ENCODE measurements at places on chromosomes 13 and 19.

DNA sequence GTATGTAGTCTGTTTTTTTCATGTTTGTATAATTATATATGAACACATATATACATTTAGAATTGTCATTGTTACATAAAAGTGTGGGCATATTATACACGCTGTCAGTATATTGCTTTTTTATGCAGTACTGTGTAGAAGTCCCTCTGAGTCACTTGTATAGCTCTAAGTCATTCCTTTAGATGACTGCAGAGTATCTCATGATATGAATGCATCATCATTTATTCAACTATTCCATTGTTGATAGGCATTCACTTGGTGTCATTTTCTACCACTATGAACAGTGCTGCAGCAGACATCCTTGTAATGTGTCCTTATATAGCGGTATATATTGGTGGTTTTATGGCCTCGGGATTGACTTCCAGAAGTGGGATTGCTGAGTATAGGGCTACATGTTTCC, 15.3 kb downstream of the RFXAP start:
- no peak for DNase-seq

- DNase-seq: no peak
These were observed 6.8 kb downstream of the LILRA1 start for GRCh38 chr19:54600212-54600611.

DNA sequence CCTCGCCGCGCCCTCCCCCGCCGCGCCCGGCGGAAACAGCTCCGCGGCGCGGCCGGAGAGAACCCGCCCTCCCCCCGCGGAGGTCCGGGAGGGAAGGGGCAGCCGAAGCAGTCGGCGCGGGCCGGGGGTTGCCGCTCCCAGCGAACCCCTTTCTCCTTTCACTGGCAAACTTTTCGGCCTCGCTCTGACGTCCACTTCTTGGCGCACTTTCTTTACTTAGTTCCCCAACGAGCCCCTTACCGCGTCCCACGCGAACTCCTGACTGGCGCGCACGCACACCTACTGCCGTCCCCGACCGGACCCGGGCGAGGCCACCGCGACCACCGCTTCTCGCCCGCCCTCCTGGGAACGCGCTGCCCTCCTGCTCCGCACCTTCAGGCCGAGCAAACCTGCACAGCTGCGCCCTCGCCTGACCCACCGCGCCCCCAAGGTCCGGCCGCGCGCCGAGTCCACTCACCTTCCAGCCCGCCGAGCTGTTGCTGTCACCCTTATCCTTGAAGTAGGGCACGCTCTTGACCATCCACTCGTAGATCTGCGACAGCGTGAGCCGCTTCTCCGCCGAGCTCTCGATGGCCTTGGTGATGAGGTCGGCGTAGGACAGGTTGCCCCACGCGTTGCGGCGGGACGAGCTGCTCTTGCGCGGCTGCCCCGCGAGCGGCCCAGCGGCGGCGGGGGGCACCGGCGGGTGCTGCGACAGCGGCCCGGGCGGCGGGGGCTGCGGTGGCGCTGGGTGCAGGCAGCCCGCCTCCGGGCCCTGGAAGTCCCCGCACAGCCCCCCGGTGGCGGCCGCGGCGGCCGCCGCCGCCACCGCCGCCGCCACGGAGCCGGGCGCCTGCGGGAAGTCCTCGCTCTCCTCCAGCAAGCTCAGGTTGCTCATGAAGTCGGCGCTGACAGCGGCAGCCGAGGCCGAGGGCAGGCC, 1.1 kb downstream of the FOXO1 start:
- no peak for DNase-seq

DNA sequence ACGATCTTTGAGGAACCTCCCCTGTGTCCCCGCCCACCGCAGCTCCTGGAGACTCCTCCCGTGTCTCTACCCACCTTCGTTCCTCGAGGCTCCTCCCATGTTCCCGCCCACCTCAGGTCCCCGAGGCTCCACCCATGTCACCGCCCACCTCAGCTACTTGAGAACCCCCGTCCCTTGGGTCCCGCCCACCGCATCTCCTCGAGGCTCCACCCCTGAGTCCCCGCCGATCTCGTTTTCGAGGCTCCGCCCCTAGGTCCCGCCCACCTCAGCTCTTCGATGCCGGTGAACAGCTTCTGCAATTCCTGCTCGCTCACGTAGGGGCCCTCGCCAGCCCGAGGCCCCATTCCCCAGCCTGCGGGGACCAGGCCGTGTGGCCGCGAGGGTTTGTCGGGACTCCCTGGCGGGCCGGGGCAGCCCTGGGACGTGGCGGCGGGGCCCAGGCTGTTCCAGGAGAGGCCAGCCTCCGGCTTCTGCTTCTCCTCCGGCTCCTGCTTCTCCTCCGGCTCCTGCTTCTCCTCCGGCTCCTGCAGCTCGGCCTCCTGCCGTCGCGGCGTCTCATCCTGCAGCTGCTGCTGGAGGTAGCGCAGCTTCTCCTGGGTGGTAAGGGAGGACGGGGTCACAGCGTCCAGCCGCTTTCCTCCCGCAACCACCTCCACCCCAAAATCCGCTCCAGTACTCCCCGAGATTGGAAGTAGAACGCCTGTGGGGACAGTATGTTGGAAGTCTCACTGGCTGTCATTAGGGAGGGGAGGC, 16.7 kb downstream of the TSKS start:
- DNase-seq: no peak

DNA sequence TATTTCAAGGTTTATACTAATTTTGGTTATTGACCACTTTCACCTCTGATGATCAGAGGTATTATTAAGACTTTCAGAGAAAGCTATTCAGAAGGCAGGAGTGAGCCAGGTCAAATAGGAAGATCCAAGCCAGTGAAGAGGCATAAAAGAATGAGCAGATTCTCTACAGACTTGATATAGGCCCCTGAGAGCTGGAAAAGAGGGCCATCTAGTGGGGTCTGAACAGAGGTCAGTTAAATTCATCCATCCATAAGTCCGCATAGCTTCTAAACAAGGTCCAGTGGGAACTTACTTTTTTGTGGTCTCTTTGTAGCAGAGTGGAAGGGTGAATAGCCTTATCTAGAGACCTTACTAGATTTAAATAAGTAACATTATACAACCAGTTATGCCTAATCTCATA, 126.6 kb upstream of the UFM1 start:
- DNase-seq: peak; percentile 6

GRCh38 chr19:17324357-17325114, 10.1 kb downstream of the ANO8 start:
- no peak for DNase-seq

- DNase-seq: no peak
These were observed 356.6 kb downstream of the FOXO1 start for GRCh38 chr13:40309881-40310280.

DNA sequence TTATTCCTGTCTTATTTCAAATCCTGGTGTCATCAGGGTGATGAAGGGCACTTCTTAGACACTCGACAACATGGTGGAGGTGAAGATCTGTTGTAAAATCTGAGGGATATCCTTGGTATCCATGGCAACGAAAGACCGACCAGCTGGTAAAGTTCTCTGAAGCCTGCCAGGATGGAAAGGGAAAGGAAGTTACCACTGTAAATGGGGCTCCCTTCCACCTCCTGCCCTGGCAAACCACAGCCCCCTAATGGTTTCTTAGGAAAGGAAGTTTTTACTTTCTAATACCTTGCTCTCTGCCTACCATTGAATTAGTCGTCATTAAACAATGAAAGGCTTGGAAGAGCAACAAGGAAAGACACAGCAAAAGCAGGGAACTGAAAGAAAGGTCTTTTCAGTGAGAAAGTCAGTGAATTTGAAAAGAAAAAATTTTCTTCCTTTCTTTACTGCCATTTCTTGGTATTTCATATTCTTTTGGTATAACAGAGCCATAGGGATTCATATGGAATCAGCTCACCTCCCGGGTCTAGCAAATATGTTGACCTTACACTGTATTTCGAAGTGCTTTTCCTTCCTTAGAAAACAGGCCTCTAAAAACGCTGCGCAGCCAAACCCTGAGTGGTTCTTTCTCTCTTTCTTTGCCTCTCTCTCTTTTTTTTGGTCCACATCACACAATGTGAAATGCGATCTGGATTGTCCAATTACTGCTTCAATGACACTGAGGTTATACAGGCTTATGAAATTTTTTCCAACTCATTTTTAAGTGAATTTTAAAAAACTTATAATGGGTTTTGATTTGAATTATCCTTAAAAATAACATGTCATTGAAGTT, 111.0 kb downstream of the RGCC start:
- no peak for DNase-seq

DNA sequence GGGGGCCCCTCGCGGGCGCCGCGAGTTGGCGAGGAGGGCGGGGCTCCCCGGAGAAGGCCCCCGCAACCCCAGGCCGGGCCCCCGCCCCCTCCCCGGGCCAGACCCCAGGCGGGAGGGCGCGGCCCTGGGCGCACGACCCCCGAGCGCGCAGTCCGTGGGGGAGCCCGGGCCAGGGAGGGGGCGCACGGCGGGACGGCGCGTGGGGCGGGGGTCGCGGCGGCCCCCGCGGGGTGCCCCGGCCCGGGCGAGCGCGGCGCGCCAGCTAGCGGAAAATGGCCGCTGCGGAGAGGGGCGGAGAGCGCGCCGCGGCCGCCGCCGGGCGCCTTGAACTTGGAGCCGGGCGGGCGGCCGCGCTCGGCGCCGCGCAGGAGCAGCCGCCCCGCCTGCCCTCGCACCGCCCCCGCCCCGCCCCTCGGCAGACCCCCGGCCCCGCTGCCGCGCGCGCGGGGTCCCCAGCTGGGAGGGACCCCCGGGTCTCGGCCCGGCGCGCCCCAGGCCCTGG, 6.4 kb upstream of the NFIC start:
- no peak for DNase-seq

- DNase-seq: no peak
These were observed 239.3 kb downstream of the LMO7 start for GRCh38 chr13:75875450-75875849.

GRCh38 chr19:32406161-32407003, 812 bp downstream of the DPY19L3 start:
- DNase-seq: no peak

DNA sequence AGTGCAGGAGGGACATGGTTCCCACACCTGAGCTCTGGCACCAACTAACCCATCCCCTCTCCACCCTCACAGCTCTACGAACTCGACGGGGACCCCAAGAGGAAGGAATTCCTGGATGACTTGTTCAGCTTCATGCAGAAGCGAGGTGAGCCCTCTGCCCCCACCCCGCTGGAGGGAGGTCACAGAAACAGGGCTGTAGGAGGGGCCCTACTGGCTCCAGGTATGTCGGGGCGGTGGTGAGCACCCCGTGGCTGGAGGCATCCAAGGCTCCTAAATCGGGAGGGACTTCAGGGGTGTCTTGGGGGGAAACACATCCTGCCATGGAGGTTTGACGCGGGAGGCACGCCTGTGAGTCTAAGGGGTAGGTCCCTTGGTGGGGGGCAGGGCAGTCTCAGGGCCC, 24.1 kb upstream of the WDR18 start:
- DNase-seq: no peak

DNA sequence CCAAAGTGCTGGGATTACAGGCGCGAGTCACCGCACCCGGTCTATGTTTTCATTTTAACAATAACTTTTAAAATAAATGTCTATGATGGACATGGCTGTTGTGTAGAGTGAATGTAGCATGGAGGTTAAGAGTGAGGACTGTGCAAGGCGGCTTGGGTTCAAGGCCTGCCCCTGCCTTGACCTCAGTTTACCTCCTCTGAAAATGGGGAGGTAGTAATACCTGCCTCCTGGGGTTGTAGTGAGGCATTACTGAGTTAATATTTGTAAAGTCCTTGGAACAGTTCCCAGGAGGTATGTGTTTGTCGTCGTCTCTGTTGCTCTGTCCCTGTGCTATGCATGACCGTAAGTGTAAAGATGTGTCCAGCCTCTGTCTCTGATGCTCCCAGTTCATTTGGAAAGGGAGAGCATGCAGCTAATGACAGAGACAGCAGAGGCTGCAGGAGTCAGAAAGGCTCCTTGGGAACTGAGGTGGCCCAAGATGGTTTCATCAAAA, 9.4 kb downstream of the GARRE1 start:
- no peak for DNase-seq

DNA sequence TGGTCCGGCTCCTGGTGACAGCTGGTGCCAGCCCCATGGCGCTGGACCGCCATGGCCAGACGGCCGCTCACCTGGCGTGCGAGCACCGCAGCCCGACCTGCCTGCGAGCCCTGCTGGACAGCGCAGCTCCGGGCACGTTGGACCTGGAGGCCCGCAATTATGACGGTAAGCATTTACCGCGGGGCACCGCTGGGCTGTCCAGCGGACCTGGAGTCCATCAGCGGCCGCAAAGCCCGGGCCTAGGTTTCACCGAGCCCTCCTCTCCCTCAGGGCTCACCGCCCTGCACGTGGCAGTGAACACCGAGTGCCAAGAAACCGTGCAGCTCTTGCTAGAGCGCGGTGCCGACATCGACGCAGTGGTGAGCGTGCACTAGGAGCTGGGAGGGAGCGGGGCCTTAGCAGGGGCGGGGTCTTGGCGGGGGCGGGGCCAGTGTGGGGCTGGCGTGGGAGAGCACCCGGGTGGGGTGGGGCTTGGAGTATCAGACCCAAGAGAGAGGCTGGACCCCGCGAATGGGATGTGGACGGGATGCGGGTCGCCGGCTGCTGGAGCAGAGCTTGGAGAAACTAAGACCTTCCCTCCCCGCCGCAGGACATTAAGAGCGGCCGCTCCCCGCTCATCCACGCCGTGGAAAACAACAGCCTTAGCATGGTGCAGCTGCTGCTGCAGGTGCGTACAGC, 8.7 kb downstream of the BCL3 start:
- no peak for DNase-seq

GRCh38 chr19:13622766-13623715, 116.8 kb upstream of the CACNA1A start:
- DNase-seq: no peak

GRCh38 chr13:43911278-43911677, 31.6 kb downstream of the LACC1 start:
- no peak for DNase-seq

DNA sequence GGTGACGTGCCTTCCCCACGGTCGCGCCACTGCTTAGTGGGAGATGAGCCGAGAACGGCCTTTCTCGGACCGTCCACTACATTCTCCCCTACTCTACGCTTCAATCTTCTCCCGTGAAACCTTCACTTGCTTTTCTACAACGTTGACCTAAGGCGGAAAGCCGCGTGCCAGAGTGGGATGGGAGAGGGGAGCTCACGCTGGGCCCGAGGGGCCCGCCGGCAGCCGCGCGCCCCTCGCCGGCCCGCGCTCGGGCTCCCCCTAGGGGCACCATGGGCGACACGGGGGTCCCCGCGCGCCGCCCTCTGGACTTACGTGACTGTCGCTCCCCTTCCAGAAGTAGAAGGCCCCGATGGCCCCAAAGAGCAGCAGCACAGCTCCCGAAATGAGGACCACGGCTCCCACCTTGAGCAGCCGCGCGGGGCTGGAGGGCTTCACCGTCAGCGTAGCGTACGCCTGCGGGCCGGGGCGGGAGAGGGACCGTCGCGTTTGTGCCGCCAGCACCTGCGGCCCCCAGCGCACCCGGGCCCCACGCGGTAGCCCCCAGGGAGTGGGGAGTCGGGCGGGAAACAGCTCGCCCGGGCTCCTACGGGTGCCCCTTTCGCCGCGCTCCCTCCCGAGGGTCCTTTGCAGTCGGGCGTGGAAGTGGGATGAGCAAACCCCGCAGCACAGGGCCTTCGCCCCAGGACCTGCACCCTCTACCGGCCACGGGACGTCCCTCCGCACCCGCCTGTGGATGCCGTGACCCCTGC, 727 bp downstream of the CNMD start:
- no peak for DNase-seq
